ENCODE measurements at places on chromosomes 16 and 17.
A peak's percentile ranks its signal among the peaks of the same experiment; 100 is the strongest.

GRCh38 chr16:82758904-82759303, 132.1 kb downstream of the CDH13 start:
- no peak for DNase-seq

GRCh38 chr16:2842340-2843000, 12.4 kb downstream of the ZG16B start:
- DNase-seq, result no peak

GRCh38 chr16:90070440-90070839, 6.7 kb downstream of the PRDM7 start:
- no peak for DNase-seq

DNA sequence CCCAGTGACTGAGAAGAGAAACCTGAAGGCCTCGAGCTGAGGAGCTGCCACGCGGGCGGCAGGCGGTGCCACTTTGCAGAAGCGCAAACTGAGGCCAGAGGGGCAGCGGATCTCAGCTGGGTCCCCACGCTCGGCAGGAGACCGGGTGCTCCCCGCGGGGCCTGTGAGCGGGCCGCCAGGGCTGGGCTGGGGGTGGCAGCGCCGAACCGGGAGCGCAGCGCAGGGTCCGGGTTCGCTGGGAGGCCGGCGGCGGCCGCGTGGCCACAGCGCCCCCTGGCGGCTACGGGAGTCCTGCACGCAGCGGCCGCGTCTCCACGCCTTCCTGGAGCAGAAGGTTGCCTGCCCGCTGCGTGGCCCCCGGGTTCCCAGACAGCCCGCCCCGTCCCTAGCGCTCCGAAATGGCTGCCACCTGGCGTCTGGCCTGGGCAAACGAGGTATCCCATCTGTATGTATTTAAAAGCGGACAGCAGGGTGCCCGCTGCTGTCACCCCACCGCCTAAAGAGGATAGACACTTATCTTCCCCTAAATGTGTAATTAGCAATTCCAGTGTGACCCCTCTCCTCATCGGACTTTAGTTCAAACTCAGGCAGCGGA, 96.1 kb upstream of the CDH5 start:
- peak; percentile 23 for DNase-seq

DNA sequence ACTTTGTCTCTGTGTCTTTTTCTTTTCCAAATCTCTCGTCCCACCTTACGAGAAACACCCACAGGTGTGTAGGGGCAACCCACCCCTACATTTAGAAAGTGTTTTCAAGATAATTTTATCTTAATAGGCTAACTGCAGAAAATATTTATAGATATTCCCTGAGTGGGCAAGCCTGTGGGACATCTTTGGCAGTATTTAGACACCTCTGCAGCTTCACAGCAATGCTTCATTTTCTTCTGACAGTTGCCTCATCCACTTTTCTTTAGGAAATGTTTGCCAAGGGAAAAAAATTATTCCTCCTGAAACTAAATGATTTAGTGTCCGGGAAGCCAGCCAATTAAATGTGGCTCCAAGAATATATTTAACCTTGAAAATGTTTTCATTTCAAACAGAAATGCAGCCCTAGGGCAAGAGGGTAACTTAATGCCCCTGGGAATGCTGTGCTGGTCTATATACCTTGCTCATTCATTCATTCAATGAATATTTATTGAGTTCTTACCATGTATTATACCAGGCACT, 290.4 kb downstream of the ABCC12 start:
- no peak for DNase-seq

DNA sequence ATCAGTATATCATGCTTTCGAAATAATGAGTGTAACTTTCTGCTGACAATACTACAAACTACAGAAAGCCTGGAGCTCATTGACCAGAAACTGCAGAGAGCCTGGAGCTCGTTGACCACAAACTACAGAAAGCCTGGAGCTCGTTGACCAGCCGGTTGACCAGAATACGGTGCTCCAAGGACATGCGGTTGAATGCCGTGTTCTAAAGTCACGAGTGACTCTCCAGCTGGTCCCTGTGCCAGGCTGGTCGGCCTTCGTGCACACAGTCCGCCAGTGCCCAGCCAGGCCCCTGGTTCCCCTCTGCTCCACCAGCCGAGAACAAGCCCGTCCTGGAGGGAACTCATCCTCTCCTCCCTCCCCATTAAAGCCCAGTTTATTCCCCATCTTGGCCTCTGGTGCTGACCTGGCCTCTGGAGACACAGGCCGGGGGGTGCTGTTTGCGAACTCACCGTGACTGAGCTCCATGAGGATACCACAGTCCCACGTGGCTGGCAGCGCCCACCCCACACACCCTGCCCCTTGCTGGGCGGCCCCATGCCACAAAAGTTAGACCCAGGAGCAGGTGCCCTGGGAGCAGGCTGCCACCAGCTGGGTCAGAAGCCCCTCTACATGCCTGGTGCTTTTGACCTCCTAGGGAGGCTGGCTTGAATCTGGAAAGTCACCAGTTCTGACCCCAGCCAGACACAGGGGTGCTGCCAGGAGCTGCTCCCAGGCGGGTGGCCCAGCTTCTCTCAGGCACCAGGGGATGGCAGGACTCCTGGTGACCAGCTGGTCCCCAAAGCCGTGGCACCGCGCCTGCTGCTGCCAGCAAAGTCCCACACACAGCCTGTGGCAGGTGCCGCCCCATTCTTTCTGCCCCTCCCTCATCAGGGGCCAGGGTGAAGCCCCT, 15.5 kb upstream of the CDH15 start:
- no peak for DNase-seq

DNA sequence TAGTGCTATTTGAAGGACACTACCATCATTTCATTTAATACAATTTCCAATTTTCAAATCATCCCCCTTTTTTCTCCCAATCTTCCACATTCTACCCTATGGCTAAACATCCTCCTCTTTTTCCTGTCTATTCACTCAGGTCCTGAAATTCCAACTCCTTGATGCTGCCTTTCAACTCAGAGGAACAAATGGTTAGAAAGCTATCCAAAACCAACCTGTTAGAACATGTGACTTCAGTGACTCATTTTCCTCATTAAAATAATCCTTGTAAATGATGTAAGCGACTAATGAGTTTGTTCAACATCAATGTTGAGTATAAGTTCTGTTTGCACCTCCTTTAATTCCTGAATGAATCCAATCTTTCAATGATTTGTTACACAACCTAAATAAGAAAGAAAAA, 5.5 kb downstream of the PSMD12 start:
- DNase-seq, result no peak

- DNase-seq, result no peak
These were observed 822.4 kb upstream of the RBFOX1 start for GRCh38 chr16:6510261-6510660.

- no peak for DNase-seq
These were observed 39.4 kb upstream of the CDH5 start for GRCh38 chr16:66326991-66327513.

- no peak for DNase-seq
These were observed 20.5 kb downstream of the LASP1 start for GRCh38 chr17:38890410-38890746.

DNA sequence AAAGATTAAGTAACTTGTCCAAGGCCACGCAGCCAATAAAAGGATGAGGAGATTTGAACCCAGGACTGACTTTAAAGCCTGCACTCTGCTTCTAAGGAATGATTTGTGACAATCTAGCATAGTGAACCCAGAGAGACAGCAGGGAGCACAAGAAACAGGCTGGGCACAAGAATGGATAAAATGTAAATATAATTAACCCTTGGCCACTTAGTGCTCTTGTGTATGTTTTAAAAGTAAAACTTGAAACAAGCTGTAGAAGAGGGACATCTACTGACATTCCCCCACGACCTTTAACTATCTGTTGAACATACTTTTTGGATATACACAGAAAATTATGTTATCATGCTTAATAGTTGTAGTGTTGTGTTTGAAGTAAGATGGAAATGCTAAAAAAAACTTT, 141.9 kb upstream of the PMFBP1 start:
- DNase-seq, result no peak

- DNase-seq, result no peak
These were observed 26.5 kb downstream of the EPN2 start for GRCh38 chr17:19263641-19264051.

GRCh38 chr16:22663389-22664064, 150.4 kb upstream of the HS3ST2 start:
- no peak for DNase-seq

- DNase-seq, result no peak
These were observed 217.2 kb downstream of the CA10 start for GRCh38 chr17:51941272-51941671.

DNA sequence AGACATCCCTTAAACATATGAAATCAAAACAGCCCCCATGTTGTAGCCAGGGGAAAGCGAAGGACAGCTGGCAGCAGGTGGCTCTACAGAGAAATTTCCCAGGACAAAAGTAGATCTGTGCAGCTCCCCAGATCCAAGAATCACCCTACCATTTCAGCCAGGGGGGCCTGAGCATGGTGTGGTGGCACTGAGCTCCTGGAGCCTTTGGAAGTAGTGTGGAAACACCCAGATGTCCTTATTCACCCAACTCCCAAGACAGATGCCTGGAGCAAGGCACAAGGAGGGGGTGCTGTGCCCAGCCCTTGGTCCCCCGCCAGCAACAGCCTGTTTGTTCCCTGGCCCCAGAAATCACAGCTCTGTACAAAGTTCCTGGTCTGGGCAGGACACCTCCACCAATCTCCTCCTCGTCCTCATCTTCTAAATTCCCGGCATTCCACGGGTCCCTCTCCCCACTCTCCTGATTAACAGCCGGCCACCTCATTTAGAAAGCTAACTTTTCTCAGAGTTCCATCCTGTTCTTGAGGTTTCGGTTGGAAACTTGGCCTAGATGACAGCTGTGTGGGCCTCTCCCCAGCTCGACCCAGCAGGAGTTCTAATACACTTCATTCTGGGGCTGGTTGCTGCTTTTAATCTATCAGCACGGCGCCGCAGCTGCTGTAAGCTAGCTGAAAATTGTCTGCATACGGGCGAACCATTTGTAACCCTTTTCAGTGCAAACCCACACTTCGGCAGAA, 191.1 kb downstream of the C16orf78 start:
- no peak for DNase-seq

- no peak for DNase-seq
These were observed 140.4 kb downstream of the CDH13 start for GRCh38 chr16:82767198-82767597.

GRCh38 chr16:86850670-86851069, 272.3 kb downstream of the FOXL1 start:
- no peak for DNase-seq

- DNase-seq, result peak; percentile 92
These were observed 826 bp upstream of the GSE1 start for GRCh38 chr16:85612191-85612800.
